ENCODE measurements at places on chromosomes 1 and 21. TPM values are rescaled to one million over a fixed set of nuclear protein-coding genes. Genes with fewer than 3 reads are reported as not detected.

- DNase-seq: no peak
These were observed 71.4 kb downstream of the FNBP1L start for GRCh38 chr1:93519199-93519829.

Gene LGR6
- total RNA-seq: 0.86 TPM

DNA sequence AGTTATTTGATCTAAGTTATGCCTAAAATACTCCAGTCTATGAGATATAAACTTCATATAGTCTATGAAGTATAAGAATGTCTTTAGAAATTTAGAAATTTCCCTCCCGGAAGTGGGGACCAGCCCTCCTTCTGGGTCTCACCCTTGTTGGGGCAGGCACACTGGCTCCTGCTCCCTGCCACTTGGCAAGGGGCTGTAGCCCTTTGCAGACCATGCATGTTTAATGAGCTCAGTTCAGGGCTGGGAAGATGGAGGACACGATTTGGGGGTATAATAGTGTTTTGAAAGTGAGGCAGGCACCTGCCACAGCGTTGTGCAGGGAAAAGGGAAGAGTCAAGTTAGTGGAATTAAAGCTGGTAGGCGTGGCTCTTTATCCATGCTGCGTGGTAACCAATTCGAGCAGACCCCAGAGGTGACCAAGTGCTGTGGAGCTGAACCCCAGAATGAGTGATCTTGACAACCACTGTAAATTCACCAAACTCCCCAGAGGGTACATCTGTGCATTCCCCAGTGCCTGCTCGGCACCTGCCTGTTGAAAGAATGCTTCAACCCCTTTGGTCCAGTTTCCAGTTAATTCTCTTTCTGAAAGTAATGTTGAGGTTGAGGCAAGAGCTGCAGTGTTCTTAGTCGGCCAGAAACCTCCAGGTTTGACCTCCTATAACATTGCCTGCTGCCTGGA is 79.6 kb downstream of the DOP1B start:
- DNase-seq: no peak

DNA sequence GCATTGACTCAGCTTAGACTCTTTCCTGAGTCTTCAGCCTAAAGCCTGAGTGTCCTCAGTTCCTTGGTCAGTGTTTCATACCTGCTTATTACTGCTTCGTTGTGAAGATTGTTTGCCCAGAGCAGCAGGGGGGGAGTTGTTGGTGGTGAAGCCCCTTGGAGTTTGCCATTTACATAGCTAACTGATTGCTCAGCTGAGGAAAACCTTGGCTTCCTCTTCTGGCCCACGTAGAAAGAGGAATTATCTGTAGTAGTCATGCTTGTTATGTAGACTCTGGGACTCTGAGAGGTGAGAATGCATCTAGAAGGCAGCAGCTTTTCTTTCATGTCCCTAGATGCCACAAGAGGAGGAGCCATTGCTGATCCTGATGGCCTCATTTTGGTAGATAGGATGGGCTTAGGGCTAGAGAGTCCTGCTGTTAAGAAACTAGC is 125.9 kb downstream of the MAST2 start:
- no peak for DNase-seq

Gene TNFRSF25
- total RNA-seq: 8.5 TPM

DNA sequence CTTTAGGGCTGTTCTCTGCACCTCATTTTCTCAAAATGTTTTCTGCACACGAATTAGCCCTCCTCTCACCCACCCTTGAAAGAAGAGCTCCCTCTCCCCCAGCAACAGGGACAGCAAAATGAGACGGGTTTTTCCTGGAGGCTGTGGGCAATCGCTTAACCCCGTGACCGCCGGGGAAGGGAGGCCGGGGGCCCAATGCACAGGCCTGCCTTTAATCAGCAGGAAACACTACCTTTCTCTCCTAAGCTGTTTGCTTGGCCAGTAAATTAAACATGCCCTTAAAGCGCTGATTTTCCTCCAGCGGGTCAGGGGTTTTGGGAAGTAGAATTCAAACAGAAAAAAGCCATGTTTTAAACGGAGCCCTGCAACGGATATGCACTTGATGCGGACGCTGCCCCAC is 114.4 kb downstream of the PRDM16 start:
- no peak for DNase-seq

GRCh38 chr1:220701974-220702373 is 11.8 kb downstream of the C1orf115 start:
- DNase-seq: no peak

DNA sequence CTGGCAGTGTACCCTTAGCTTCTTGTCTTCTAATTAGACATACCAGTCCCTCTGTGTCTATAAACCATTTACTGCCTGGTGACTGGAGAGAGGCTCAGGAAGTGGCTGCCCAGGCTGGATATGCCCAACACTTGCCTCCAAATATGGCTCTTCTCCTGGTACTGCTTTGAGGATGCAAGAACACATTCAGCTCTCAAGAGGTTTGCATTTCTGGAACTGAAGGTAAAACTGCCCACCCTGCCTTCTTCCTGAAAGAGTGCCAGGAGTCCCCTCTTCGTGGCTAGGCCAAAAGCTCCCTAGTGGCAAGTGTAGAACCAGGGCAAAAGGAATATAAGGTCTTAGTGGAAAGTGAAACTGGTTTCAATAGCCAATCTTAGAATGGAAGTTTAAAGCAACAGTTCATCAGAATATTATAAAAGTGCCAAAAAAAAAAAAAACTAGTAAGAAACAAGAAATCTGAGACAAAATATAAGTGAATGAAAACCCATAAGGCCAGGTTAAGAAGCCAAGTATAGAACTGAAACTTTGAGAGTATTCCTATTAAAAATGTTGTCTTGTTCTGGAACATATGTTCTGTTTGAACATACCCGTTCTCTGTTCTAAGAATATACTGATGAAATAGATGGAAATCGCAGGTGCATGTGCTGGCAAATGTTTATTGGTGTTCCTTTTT is 77.2 kb upstream of the CTTNBP2NL start:
- no peak for DNase-seq

Measured in cardiac septum (tissue), 1 donor.